ENCODE measurements at places on chromosomes 3 and 15.

- DNase-seq: no peak
Observed at GRCh38 chr3:114848082-114848481, 299.0 kb downstream of the ZBTB20 start.

DNA sequence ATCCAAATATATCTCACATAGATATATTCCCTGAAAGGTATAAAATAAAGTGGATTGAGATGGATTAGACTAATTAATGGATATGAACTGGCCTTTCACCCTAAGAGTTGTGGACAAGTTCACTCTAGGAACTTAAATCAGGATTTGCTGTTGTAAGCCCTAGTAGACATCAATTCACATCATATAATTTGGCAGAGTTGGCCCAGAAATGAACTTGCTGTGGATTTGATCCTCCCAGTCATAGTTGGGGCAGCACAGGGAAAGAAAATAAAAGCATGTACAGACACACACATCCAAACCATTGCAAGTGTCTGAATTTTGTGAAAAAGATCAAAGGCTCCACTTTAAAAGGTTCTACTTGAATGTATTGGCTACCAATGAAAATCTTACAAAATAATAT lies 734.7 kb upstream of the NR2F2 start:
- no peak for DNase-seq

DNA sequence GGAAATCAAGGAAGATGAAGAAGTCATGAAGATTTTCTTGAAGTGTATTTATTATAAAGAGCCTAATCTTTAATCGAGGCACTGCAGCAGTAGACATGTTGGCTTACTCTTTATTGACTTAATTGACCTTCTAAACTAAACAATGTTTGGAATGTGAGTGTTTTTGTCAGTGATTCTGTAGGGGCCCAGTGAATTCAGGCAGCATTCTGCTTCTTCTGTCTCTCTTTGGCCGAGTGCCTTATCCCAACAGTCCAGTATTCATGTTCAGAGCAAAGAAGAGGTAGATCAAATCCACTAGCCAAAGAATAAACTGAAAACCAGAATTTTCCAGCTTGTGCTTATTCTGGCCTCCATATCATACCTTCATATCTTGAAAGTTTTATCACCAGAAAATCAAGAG lies 55.7 kb downstream of the RLBP1 start:
- DNase-seq: no peak

GRCh38 chr3:37321863-37322262 lies 147.5 kb upstream of the LRRFIP2 start:
- DNase-seq: no peak

DNA sequence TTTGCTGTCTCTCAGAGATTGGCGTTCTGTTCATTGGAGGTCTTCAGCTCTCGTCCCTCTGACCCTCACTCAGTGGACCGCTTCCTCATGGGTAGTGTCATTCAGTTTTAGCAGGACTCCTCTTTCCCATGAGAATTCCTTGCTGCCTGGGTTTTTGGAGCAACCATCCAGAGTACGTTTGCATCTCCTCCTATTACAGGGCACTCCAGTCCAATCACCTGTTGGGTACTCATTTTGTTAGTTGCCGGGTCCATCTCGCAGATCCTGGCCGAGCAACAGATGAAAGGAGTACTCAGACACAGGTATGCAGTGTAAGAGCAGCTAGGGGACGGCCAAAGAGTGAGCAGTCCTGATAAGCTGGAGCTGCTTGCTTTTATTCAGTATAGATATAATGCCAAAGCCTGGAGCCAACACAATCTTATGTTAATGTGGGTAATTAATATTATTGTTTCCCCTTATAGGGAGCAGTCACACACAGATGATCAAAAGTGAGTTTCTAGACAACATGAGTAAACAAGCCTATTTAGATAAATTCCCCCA lies 49.6 kb downstream of the ISG20 start:
- no peak for DNase-seq

DNA sequence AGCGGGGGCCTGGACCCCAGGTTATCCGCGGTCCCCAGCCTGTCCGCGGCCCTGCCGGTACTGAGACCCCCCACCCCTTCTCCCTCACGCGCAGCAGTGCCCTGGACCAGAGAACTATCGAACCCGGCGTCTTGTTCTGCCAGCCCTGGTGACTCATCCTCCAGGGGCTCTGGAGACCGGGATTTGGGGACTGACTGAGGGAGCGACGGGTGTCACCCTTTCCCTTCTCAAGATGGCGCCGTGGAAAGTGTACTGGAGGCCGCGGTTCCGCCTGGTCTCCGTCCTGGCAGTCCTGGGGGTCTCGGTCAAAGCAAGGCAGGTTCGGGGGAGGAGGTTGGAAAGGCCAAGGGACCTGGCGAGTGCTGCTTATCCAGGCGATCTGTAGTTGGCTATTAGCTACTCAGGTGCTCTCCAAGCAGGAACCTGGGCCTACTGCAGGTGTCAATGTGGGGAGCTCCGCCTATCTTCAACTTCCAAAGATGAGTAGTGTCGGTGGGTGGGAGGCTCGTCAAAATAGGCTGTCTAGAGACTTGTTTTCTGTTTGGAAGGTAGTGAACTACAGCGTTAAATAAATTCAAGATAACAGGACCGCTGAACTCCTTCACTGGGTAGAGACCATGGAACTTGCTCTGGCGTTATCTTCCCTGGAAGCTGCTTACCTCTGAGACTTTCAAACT lies 790 bp downstream of the RAB5A start:
- DNase-seq: peak; percentile 35

GRCh38 chr15:49079340-49080039 lies 33.2 kb upstream of the SECISBP2L start:
- DNase-seq: peak; percentile 18

DNA sequence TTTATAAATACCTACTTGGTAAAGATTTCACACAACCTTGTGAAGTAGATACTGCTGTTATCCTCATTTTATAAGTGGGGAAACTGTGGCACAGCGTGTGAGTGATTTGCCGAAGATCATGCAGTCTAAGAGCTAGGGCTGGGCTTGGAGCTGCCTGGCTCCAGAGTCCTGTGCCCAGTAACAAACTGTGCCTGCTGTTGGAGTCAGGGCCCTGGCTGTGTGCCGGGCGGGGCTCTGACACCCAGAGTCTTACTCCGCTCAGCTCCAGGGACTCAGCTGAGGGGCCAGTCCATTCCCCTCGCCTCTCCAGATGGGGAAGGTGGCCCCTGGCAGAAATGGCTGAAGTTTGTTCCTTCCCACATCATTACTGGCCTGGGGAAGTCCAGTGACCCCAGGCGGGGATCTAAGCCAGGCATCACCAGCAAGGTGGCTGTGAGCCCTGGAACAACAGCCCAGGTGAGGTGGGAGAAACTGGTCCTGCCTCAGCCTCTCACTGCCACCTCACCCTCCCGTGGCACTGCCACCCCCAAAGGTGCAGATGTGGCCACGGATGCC lies 17.3 kb upstream of the PLXNA1 start:
- DNase-seq: no peak

GRCh38 chr3:46677411-46677726 lies 16.1 kb downstream of the ALS2CL start:
- no peak for DNase-seq

DNA sequence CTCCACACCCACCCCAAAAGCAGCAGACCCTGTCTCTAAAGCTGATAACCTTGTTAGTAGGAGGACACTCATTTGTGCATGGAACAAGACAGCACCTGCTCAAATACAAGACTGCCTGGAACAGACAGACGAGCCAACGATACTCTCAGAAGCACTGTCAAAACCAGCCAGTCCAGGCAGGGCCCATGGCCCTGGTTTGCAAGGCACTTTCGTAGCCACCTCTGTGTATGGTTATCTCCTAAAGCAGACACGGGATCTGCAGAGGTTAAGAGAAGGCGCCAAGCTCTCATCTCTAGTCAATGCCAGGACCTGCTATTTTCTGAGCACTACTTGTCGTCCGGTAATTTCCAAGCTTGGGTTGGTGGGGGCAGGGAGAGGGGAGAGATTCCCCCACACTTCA lies 10.5 kb downstream of the NTRK3 start:
- no peak for DNase-seq

- no peak for DNase-seq
Observed at GRCh38 chr3:35042210-35042991, 596.9 kb upstream of the ARPP21 start.

GRCh38 chr3:132180337-132180791 lies 136.8 kb upstream of the ACP3 start:
- DNase-seq: no peak

- DNase-seq: no peak
Observed at GRCh38 chr3:9124730-9125129, 124.7 kb downstream of the SRGAP3 start.

DNA sequence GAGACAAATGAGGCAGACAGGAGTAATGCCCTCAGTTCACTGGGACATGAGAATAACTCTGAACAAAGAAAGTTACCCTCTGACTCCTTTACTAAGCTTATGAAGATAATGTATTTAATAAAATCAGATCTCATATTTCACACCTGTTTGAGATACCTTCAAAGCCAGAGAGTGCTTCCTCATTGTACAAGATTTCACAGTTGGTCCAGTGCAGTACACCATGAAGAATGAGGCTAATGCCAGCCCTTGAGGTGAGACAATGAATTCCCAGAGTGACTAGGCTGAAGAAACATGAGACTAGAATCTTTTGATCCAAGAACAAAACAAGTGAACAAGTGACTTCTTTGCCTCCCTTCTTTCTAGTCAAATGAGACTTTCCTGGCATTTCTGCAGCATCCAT lies 1133.8 kb downstream of the TUSC7 start:
- DNase-seq: no peak

DNA sequence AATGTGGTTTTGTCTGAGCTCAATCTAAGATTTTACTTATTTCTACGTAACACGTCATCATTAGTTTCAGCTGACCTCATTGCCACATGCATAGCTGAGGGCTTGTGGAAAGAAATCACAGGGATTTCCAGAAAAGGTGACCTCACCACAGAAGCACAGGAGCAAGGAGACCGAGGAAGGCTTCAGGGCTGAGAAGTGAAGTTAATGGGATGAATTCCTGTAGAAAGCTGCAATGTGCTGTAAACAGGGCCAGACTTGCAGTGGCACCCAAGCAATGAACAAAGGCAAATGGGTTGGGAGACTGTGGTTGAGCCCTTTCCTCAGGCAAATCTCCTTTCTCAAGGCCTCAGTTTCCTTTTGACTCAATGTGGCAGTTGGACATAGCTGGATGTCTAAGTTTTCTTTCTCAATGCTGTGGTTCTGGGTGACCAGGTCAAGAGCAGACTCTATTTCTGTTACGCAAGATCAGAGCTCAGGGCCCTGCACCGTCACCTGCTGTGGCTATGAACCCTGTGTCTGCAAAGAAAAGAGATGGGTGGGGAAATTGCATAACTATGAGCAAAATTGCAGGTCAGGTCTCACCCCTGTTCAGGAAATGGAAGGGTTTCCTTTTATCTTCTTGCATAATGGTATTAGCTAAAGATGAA lies 252.2 kb upstream of the TBL1XR1 start:
- DNase-seq: no peak

GRCh38 chr3:184227481-184227935 lies 1.9 kb upstream of the VWA5B2 start:
- peak; percentile 72 for DNase-seq

GRCh38 chr15:98178861-98179260 lies 218.4 kb downstream of the ARRDC4 start:
- DNase-seq: no peak

DNA sequence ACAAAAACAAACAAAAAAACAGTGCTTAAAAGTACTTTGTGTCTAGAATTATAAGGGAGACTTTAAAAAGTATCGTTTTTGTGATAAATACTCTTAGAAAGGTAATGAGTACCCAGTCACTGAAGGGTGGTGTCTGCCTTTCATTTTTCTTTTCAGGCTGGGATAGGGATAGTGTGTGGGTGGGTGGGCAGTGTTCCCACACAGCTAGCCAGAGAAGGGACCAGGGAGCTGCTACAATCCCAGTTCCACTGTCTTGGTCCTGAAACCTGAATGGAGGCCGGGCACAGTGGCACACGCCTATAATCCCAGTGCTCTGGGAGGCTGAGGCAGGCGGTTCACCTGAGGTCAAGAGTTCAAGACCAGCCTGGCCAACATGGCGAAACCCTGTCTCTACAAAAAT lies 2.1 kb downstream of the GK5 start:
- no peak for DNase-seq

DNA sequence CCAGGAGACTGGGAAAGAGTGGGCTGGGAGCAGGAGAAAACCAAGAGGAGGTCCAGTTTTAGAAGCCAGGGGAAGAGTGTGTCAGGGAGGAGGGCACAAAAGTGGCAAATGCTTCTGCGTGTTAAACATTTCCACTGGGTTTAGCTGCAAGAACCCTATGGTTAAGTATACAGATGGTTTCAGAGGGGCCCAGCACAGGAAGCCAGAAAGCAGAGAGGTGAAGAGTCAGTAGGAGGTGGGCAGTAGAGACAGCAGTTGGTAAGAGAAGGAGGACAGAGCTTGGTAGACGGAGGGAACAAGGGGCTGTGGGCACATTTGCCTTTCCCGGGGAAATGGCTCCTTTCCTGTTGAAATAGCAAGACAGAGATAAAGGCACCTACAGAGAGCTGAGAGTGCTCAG lies 133.8 kb downstream of the EPHB1 start:
- no peak for DNase-seq

GRCh38 chr3:12501360-12502020 lies 17.2 kb downstream of the TSEN2 start:
- DNase-seq: no peak

DNA sequence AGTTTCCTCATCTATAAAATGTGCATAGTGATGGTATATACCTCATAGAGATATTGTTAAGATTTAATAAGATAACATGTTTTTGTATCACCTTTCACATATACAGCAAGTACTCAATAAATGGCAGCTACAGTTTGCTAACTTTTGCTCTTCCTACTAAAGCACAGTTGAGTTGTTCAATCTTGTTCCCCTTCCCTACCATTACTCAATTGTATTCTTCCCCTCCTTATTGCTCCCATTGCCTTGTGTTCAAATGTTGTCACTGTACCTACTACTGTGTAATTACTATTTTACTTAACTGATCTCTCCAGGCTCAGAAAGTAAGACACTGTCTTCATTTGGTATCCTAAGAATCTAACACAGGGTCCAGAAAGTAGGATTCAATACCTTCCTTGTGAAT lies 5.5 kb downstream of the CD47 start:
- DNase-seq: no peak

DNA sequence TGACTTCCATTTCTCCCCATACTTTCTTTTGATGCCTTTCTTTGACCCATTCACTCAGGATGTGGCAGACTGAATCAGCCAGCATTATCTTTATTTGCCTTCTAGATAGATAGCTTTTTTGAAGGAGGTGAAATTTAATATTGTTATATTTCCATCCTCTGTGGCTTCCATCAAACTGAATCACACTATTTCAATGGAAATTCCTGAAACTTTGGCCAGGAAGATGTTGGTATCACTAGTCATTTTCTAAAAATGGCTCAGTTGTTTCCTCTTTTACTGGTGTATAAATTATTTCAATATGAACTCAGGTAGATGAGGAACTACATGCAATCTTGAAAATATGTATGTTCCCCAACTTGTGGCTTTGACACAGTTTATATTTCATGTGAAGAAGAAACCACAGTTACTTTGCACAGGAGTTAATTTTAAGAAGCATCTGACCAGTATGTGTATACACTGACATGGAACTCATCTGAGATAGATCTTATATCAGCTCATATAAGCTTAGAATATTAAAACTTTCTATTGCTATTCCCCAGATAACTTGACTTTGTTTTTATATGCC lies 248.3 kb downstream of the CGGBP1 start:
- no peak for DNase-seq
